ENCODE measurements at places on chromosomes 4 and X.

DNA sequence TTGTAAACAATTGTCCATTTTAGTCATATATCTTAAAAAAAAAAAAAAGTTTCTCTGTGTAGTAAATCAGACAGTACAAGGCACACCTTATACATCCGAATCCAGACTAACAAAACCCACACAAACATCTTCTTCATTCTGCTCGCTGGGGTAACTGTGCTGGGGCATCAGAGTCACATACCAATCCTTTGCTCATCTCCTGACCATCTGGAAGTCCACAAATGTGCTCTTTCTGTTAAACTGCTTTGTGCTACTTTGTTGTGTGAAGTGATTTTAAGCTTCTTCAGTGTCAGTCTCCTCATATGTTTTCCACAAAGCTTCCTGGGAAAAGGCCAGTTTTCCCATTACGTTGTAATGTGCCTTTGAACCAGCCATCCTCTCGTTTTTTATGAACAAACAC lies 86.2 kb upstream of the CBR4 start:
- DNase-seq: no peak

- DNase-seq: no peak
Measured at GRCh38 chr4:152328582-152328981, 207.3 kb downstream of the FBXW7 start.

DNA sequence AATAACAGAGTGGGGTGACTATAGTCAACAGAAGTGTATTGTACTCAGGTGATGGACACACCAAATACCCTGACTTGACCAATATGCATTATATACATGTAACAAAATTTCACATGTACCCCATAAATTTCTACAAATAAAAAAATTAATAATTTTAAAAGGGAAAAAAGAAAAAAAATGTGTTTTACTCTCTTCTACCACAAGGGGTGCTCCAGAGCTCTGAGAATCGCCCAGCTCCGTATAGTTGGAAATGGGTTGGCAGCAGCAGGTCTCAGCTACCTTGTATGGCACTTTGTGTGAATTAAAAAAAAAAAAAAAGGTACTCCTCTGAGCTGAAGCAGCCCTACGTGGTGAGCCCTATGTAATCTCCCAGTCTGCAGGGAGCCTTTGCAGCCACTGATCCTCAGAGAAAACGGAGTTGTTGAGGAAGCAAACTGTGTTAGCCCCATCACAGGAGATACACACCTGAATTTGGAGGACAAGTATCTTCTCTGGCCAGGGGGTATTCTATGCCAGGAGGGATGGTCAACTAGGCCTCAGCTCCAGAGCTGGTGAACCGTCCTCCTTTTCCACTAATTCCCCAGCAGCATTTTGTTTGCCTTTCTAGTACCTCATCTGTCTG lies 17.2 kb upstream of the POLA1 start:
- DNase-seq: no peak

- no peak for DNase-seq
Measured at GRCh38 chrX:131262738-131263679, 26.1 kb downstream of the IGSF1 start.

DNA sequence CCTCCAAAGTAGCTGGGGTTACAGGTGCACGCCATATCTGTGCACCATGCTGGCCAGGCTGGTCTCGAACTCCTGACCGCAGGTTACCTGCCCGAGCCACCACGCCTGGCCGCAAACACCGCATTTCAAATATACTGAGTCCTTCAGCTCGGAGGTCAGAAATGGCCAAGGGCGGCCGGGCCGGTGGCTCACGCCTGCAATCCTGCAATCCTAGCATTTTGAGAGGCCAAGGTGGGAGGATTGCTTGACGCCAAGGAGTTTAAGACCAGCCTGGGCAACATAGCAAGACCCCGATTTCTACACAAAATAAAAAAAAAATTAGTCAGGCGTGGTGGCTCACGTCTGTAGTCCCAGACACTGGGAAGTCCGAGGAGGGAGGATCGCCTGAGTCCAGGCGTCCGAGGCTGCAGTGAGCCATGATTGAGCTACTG lies 71.9 kb upstream of the PPP2R3B start:
- no peak for DNase-seq

DNA sequence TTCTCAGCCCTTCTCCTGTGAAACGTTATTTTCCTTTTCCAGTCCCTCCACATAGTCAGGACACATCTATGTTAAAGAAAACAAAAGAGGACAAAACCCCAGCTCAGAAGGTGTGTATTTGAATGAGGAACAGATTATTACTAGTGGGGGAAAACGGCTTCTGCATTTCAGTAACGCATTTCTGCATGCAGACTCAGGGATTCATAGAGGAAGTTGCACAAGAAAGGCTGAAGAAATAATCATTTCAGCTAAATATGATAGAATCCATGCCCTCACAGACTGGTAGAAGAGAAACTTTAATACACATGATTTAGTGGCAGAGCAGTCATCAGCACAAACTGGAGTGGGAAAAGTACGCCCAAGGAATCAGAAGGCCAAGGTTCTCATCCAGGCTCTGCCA lies 270.8 kb upstream of the FGF13 start:
- DNase-seq: no peak

Measured in COR-L47 (cell line).